ENCODE measurements at places on chromosomes 1 and 21. TPM values are rescaled to one million over a fixed set of nuclear protein-coding genes. Genes with fewer than 3 reads are reported as not detected.

- H3K4me1 ChIP-seq: no peaks in the 10 kb centered on the region
- no peak for DNase-seq
These were observed 9.4 kb downstream of the RUNX1 start for GRCh38 chr21:35039595-35040289.

- no peak overlapping the region for H3K4me3 ChIP-seq
- no peaks in the 10 kb centered on the region for H3K27me3 ChIP-seq
- DNase-seq: no peak
- no peaks in the 10 kb centered on the region for H3K36me3 ChIP-seq
These were observed 18.6 kb upstream of the HSPG2 start for GRCh38 chr1:21955501-21956281.

Gene APP
- 395 TPM for total RNA-seq

- no peak for DNase-seq
- no peaks in the 10 kb centered on the region for H3K27me3 ChIP-seq
- no peaks in the 10 kb centered on the region for H3K4me1 ChIP-seq
- no peak overlapping the region for H3K27ac ChIP-seq
- H3K36me3 ChIP-seq: no peaks in the 10 kb centered on the region
- H3K4me3 ChIP-seq: no peak overlapping the region
These were observed 55.1 kb downstream of the RBM11 start for GRCh38 chr21:14271053-14271452.

DNA sequence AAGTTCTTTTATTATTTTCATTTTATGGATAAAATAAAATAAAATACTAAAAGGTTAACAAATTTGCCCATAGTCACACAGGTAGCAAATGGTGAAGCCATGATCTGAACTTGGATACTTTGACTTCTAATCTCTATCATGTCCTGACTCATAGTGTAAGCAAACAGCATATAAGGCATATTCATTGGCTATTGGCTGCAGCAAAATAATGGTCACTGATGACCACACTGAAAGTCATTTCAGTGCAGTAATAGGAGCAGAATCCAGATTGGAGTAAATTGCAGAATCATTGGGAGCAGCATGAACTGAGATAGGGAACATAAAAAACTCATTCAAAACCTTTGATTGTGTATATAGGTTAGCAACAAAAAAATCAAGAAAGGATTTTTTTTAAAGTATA lies 262.9 kb downstream of the PLA2G4A start:
- H3K4me1 ChIP-seq: no peaks in the 10 kb centered on the region
- no peaks in the 10 kb centered on the region for H3K27me3 ChIP-seq
- no peak overlapping the region for H3K4me3 ChIP-seq
- no peak for DNase-seq

- H3K27me3 ChIP-seq: no peaks in the 10 kb centered on the region
- H3K36me3 ChIP-seq: no peaks in the 10 kb centered on the region
- DNase-seq: no peak
- H3K27ac ChIP-seq: no peak overlapping the region
- no peak overlapping the region for H3K4me3 ChIP-seq
These were observed 137.4 kb upstream of the USP25 start for GRCh38 chr21:15592271-15592860.

- peak overlapping the region; percentile 59 for H3K4me3 ChIP-seq
- H3K27me3 ChIP-seq: no peaks in the 10 kb centered on the region
- no peak for DNase-seq
- peaks cover 20% of the 10 kb centered on the region for H3K4me1 ChIP-seq
- peaks cover 10% of the 10 kb centered on the region for H3K36me3 ChIP-seq
- H3K27ac ChIP-seq: peak overlapping the region; percentile 80
These were observed 883 bp downstream of the SLC66A1 start for GRCh38 chr1:19312782-19313635.

DNA sequence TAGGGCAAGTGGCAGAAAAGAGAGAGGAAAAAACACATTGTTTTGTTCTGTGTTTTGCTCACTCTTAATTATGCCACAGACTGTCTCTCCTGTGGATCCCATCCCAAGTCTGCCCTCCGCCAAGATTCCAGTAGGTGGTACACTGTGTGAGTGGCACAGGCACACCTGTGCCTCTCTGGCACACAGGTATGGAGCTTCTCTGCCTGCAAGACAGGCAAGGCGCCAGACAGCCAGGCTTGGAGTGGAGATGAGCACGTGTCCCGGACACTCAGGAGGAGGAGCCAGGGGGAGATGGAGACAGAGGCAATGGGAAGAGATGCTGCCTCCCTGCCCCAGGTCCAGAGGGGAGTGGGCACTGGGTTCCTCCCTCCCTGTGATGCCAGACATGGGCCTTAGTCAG lies 6.5 kb upstream of the GRIK3 start:
- H3K27ac ChIP-seq: no peak overlapping the region
- DNase-seq: no peak
- no peaks in the 10 kb centered on the region for H3K36me3 ChIP-seq
- no peaks in the 10 kb centered on the region for H3K4me1 ChIP-seq
- H3K27me3 ChIP-seq: peaks cover 60% of the 10 kb centered on the region

Measured in heart left ventricle (tissue), 16 donors.